ENCODE measurements at places on chromosomes 12 and 14.
A peak's percentile ranks its signal among the peaks of the same experiment; 100 is the strongest.

DNA sequence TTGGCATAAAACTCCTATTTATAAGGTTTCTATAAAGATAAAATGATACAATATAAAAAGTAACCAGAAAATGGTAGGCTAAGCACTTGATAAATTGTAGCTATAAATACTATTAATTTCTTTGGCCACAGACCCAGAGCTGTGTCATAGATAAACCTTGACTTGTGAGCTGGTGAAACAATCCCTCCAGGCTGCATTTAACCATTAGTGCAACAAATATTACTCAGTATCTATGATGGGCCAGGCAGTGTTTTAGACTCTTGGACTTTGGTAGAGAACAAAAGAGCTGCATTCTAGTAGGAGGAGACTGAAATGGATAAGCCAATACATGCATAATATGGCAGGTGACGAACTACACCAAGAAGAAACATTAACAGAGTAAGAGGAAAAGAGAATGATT, 178.1 kb downstream of the BTG1 start:
- no peak for DNase-seq

DNA sequence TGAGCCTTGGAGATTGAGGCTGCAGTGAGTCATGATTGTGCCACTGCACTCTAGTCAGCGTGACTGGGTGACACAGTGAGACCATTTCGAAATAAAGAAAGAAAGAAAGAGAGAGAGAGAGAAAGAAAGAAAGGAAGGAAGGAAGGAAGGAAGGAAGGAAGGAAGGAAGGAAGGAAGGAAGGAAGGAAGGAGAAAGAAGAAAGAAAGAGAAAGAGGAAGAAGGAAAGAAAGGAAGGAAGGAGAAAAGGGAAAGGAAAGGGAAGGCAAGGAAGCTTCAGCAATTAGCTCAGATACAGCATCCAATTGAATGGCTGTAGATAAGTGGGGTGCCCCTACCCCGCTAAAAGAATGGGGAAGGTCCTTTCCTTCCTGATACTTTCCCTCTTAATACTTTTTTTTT, 9.5 kb upstream of the NAA30 start:
- no peak for DNase-seq

DNA sequence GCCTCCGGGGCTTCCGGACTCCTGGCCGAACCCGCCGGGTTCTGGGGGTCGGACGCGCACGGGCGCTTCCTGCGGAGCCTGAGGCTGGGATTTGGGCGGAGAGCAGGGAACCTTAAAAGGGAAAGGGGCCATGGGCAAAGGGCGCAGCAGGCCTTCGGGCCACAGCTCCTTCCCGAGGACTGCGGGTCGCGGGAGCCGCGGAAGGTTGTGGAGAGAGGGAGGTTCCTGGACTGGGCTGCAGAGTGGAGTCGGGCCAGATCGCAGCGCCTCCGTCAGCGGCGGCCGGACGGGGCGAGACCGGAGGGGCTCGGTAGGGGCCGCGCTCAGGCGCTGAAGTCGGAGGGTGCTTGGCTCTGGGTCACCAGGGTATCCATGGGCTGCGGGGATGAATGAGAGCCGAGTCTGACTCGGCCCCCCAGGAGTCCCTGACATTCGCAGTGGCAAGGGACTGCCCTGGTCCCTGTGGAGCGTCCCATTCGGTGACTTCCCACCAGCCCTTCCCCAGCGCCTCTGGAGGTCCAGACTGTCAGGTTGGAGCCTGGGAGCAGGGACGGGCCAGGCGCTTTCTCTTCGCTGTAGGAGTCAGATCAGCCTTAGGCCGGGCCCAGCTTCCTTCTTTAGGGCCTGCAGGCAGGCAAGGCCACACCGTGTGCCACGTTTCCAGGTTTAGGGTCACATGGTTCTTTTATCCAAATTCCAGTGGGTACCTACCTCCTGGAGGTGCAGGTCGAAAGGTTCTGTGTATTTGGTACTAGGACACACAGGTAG, 938 bp upstream of the SLC25A29 start:
- no peak for DNase-seq

DNA sequence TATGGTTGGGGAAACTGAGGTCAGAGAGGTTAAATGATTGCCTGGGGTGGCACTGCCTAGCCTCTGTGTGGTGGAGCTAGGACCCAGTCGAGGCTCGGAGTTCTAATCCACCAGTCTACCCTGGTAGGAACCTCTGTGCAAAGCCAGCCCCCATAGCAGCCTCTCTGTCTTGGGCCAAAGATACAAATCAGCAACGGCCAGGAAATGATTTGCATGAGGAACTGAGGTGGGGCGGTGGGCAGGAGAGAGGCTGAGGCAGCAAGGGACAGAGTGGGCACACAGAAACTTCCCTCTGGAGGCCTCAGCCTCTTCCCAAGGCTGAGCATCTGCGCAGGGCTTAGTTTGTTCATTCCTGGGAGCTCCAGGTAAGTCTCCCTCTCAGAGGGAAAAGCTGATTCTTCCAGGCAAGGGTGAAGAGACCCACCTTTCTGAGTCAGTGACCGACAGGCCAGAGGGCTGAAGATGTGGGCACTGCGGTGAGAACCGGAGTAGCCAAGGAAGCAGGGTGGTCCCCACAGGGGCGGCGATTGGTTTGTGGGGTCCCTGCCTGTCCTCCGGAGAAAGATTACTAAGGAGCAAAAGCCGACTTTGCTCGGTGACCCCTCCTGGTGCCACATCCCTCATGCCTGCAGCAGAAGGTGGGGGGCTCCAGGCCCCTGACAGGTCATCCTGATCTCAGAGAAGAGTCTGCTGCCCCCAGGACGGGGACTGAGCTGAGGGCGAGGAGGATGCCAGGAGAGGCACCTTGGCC, 134.6 kb downstream of the CACNA1C start:
- no peak for DNase-seq

DNA sequence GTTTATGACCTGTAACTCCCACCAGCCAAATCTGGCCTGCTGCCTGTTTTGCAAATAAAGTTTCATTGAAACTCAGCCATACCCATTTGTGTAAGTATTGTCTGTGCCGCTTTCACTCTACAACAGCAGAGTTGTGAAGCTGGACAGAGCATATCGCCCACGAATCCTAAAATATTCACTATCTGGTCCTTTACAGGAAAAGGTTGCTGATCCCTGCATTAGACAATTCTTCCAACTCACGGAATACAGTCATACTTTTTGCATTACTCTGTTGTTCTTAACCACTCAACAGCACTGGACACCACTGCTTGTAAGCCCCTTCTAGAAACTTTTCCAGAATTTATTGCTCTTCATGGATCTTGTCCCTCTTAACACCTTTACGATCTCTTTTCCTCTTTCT, 435.4 kb downstream of the EGLN3 start:
- no peak for DNase-seq

GRCh38 chr12:53099071-53099882, 1.8 kb downstream of the IGFBP6 start:
- peak; percentile 29 for DNase-seq

GRCh38 chr14:58395812-58396788, at the start of gene TOMM20L:
Gene TOMM20L (plus strand): TSS chr14:58395930. CDS start chr14:58395958, 28 bp downstream.
- peak; percentile 41 for DNase-seq

DNA sequence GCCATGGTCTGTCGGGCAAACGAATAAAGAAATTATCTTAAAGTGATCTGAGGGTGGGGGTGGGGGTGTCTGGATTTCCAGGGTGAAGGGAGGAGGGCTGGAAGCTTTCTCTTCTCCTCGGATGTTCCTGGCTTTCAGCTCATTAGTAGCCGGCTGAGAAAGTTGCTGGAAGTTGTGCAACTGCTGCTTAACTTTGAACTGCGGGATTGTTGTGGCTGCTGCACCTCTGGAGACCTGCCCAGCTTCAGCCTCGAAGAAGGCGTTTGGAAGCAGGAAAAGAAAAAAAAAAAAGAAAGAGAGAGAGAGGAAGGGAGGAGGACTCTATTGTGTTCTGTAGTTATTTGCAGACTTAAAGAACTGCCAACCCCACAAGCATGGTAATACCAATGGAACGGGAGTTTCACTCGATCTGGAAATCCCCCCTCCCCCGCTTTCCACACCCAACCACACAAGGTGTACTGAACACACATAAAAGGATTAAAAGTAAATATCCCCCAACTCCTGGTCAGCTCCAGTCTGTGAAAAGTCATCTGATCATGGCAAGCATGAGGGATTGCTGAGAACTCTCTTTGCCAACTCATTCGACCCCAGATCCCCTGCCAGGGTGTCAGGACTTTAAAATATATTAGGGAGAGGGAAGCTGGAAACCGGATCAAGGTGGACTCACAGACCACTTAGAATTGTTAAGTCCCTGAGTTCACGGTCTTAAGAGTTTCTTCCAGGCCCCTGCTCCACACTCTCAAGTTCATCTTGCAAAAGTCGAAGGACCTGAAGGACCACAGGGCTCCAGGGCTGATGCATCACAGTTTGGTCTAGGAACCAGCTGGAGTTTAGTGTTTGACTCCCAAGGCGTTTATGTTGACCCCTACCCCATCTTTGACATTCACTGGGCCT, at the start of gene RASSF9:
TSS of gene RASSF9 (minus strand) at position 213 of the 894 bp plus-strand sequence. CDS start at position 5, 208 bp downstream.
- DNase-seq, result no peak

- DNase-seq, result peak; percentile 22
Measured at GRCh38 chr14:76050797-76051392, 65.3 kb downstream of the IFT43 start.

GRCh38 chr14:38618514-38618913, 362.6 kb upstream of the CLEC14A start:
- DNase-seq, result no peak

DNA sequence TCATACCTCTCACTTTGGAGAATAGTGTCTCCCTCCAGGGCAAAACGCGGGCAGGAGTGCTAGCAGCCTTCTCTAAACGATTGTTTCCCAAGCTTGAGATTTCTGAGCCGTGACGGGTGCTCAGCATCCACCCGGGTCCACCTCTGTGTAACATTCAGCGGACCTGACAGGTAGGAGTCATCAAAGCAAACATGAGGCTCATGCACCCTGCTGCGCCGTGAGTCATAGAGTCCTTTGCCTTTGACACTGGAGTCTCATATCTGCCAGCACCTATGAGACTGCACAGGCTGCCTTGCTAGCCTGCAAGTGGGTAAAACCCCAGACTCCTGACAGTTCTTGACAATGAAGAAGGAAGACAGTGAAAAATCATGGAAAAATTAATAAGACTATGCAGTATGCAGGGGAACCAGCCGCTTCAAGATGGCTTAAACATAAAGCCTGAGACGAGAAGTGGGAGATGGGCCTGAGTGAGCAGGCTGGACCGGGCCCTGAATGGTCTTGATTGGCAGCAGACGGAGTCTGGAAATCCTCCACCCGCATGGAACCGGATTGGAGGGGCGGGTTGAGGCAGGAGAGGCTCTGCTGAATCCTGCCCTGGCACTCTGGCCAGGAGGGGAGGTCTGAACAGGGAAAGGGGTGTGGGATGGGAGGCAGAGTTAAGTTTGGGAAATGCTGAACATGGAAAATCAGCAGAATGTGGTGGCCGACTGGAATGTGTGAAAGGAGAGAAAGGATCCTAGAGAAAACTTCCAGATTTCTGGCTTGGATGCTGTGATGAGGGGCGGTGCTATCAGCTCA, 54.2 kb downstream of the LGMN start:
- DNase-seq, result peak; percentile 82

DNA sequence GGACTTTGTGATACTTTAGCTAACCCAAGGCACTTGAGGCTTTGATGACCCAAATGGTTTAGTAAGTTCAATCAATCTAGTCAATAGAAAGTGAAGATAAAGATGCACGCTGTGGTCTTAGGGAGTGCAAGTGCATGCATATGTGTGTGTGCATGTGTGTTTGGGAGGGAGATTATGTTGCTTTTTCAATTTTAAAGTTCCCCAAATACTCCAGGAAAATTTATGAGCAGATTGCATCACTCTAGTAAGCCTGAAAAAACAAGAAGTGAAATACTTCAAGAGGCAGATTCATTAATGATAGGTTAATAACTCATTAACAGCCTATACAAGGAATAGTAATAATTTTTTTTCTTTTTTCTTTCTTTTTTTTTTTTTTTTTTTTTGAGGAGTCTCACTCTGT, 12.4 kb upstream of the SIX1 start:
- DNase-seq, result no peak

DNA sequence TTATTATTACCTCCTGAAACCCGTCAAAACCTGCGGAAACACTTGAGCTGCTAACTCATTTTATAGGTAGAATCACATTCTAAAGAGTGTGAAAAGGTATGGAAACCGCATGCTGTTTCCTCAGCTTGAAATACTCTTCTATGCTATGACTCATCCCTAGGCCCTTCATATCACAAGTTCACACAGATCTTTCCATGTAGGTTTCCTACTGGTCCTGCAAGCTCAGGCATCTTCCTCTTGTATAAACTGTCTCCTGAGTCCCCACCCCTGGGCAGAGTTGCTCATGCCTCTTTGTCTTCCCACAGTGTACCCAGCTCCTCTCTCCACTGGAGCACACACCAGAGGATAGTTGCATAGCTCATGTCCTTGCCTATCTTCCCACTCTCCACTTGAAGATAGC, 84.7 kb downstream of the CMAS start:
- DNase-seq, result no peak

DNA sequence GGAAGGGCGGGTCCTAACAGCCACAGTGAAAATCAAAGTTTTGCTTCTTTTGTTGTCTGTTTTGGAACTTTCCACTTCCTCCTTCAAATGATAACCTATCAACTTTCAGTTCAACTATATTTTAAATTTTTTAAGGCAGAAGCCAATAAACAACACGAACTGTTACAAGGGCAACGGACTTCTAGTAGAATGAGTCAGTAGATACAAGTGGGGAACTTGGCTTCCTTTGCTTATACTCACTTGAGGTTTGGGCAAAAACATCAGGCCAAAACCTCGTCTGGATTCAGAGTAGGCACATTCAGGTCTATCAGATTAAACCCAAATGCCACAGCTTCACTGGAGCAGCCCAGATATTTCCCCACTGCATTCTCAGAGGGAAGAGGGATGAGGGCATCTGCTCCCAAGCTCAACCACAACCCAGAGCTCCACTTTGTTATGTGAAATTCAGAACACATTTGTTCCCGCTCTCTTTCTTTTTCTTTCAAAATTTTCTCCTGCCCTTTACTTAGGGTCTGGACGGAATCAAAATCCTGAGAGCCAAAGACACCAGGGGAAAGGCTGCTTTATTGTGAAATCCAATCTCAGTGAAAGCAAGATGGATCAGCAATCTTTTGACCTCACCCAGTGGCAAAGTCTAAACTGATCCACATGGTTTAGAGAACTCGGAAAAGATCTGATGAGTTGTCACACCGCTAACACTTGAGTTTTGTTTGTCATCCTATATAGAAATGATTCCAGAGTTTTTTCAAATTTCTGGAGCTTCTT, 152.5 kb upstream of the BTG1 start:
- no peak for DNase-seq

DNA sequence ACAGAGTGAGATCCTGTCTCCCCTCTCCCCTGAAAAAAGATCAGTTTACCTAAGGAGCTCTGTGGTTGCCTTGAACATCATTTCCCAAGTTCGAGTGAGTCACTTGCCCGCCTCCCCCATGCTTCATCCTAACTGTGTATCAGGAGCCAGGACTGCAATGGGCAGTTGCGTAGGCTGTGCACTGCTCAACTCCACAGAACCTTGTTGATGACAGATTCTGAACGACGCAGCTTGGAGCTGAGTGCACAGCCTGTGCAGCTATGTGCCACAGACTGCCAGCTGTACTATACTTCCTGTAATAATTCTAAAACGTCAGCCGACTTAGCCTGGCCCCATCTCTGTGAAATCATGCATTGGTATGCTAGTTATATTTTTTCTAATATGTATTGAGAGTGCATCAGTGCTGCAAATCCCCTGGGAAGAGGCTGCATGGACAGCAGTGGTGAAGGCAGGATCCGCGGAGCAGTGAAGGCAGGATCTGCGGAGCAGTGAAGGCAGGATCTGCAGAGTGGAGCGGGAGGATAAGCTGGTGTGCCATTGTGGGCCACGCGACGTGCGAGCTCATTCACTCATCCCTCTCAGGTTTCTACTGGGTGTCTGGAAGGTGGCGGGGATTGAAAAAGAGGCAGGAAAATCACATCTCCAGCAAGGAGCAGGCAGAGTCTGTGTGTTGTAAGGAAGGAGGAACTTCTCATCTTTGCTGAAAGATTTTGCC, 80.8 kb downstream of the GALNT9 start:
- no peak for DNase-seq

Measured in NCI-H187 (cell line).